Hematopoietic multipotent progenitor cell treated with erythropoietin and hydrocortisone succinate and interleukin-3 and kit ligand, for 8 days (in vitro differentiated cells): ENCODE measurements at places on chromosomes 4 and X.

DNA sequence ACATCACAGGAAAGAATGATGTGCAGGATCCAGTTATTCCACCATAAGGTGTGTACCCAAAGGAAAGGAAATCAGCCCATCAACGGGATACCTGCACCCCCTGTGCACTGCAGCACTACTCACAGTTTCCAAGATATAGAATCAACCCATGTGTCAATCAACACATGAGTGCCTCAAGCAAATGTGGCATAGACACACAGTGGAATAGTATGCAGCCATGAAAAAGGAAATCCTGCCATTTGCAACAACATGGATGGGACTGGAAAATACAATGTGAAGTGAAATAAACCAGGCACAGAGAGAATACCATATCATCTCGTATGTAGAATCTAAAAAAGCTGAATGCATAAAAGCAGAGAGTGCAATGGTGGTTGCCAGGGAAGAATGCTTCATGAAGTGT, 53.3 kb downstream of the DHRSX start:
- no peak for DNase-seq

- peak; percentile 69 for DNase-seq
These were observed 162.8 kb downstream of the FBXO8 start for GRCh38 chr4:174120446-174121295.

DNA sequence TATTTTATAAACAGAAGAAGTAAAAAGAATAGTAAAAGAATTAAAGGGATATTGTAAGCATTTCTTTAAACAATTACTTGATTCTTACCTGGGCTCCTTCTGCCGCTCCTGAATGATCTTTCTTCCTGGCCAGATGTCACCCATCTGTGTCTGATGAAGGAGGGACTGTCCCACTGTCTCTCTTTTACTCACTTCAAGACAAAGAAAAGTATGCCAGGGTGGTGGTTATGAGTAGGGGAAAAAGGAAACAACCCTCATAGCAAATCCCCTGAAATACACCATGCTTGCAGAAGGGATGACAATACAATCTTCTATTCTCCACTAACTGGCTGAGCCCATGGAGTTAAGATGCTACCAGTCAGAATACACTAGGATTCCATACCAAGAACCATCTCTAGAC, 31.1 kb downstream of the SYTL4 start:
- DNase-seq, result no peak

DNA sequence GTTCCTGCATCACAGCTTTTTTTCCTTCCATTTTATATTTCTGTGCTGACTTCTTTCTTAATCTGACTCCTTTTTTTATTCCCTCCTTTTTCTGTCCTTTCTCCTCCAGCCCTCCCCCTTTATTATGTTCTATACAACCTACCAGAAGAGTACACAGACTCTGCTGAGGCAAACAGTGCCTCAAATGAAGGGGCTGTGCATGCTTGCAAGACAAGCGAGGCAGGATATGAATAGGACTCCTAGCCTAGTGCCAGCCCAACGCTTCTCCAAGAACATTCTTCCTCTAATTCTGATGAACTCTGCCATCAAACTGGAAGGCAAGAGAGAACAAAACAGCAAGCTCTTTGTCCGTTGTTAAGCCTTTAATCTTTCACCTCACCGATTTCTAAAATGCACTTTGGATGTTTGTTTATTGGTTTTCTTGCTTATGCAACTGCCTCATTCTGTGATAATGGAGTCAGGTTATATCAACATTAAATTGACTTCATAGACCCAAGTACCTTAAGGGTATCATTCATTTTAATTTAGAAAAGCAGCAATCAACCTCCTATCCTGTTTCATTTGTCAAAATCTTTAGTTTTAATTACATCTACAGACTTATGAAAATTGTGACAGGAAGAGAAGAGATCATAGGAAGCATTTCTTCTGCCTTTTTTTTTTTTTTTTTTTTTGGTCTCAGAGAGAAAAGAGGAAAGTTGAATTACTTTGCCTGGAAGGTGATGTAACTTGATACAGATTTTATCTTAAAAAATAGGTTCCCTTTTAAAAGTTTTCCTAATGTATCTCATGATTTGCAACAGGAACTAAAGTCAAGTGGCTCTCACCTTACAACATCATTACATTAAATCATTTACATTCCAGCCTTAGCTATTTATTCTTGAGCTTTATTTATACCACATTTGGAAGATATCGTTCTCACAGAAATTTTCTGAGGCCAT, 284.7 kb upstream of the FTHL17 start:
- DNase-seq, result no peak

GRCh38 chr4:1347410-1347864, 429 bp downstream of the UVSSA start:
- DNase-seq, result peak; percentile 75

GRCh38 chr4:183658362-183659028, 490 bp downstream of the RWDD4 start:
- DNase-seq, result peak; percentile 35

- no peak for DNase-seq
These were observed 4.3 kb downstream of the ESX1 start for GRCh38 chrX:104250470-104250869.

DNA sequence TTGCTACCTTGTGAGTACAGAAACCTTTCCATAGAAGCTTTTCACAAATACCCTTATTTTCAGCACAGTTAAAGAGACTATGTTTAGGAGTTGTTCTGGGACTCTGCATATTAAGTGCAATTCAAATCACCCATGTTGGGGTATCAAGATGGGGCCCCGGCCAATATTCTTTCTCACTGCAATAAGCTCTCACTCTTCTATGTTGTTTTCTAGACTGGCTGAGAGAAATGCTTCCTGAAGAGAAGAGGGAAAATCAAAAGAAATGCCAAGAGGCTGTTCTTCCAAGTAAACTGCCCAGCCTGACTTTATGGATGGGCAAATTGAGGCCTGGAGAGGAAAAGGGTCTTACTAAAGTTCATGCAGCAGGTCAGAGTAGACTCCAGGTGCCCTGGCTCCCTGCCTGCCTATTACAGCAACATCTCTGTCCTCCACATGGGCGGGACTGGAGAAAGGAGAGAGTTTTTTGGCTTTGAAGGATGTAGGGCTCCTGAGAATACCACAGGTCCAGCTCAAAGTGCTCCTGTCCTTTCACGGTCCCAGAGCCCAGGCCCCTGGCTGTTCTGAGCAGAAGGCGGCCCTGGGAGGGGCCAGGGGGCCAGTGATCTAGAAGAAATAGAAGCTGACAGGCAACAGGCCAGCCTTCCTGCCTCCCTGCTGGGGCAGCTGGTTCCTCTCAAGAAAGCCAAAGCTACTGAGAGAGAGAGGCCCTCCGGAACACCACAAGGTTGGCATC, 745 bp upstream of the IQSEC2 start:
- DNase-seq, result no peak

DNA sequence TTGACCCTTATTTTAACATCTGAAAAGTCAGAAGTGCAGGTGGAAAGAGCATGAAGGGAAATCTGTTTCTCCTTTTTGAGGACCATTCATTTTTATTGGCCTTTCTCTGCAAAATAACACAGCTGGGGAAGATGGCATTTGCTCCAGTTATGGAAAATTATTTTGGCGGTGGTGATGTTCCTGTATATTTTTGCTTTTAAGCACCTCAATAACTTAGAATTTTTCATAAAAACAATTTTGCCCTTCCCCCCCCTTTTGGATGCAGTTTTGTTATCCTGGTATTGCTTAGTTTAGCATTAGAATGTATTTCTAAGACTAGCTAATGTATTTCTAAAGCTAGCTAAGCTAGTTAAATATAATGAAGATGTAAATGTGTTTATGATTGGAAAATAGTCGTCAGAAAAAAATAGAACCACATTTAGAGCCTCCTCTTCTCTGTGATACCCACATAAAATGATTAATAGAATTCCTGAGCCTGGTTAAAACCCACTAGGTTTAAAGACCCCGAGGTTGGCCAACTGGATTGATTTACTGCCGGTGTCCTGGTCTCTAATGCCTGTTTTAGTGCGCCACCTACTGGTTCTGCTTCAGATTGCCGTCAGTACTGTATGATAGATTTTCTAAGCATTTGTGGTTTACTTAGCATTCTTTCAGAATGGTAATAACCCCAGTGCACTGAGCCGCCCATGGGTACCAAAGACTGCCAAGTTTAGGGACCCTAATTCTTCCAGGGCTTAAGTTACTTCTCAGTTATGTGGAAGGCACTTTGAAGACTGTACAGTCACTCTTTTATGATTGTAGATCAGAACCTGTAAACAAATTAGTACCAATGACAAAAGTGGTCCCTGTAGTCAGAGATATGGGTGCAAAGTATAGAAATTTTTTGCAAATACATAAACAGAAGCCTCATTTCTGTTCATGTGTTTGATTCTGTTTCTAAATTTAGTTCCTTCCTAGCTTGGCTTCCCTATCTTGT, 11.4 kb downstream of the KLF3 start:
- DNase-seq, result peak; percentile 89

DNA sequence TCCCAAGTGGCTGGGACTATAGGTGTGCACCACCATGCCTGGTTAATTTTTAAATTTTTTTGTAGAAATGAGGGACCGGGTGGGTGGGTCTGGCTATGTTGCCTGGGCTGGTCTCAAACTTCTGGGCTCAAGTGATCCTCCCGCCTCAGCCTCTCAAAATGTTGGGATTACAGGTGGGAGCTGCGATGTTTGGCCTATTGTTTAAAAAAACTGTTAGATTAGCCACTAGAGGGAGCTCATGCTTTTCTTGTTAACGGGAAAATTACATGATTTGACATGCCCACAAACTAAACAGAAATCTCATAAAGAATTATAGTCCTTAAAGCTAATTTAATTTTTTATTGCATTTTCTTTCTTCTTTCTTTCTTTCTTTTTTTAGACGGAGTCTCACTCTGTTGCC, 5.0 kb upstream of the SDAD1 start:
- DNase-seq, result peak; percentile 70

GRCh38 chr4:126396703-126397102, 1081.9 kb downstream of the FAT4 start:
- peak; percentile 1 for DNase-seq

GRCh38 chr4:45663003-45663402, 460.9 kb downstream of the GABRG1 start:
- no peak for DNase-seq

DNA sequence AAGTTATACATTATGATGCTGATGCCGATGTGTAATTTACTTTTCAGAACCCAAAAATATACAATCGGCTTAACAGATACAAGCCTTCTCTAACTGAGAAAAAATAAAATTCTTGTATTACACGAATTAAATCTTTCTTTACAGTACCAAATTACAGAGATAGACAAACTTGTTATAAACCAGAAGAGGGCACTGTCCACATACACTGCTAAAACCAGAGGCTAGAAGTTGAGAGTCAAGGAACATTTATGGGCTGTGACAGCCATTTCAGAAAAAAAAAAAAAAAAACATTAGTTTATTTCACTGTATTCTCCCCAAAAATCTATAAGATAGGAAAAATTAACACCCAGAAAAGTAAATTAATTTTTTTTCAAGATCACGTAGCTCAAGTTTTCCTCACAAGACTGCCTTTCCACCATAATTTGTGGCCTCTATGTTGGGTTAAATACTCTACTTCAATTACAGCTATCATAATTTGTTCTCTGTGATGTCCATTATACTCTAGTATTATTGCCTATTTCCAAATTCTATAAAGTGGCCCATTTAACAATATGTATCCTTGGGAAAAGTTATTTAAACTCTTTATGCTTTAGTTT, 12.0 kb downstream of the EREG start:
- peak; percentile 78 for DNase-seq

DNA sequence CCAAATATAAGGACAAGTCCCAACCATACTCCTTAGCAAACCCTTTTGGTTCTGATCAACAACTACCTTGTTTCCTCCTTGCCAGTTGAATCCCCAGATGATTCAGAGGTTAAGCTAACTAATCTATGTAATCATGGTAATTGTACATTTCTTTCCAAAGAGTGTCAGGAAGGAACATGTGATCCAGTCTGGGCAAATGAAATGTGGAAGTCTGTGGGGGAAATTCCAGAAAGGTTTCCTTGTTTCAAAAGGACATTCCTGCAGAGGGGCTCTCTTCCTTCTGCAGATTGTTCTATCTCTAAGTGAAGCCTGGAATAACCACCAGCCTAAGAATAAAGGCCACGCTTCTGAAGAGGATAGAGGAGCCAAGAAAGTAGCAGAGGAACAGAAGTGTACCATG, 7.0 kb downstream of the PRSS12 start:
- DNase-seq, result no peak

- no peak for DNase-seq
These were observed 1038.0 kb downstream of the PCDH19 start for GRCh38 chrX:99371976-99372595.

DNA sequence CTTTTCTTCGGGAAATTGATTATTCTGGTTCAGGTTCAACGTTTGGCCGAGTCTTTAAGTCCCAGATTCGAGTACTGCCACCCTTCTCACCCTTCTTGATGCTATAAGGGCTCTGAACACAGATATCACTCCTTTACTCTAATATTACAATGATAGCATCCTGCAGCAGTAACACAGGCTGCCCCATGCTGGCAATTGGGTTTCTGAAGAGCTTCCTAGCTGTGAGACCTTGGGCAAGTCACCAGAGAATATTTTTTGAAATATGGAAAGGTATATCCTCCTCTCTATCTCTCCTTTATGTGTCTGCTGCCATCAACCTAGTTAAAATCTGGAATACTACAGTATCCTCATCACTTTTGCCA, 297 bp upstream of the MTMR8 start:
- no peak for DNase-seq

- no peak for DNase-seq
These were observed 57.5 kb upstream of the EGFL6 start for GRCh38 chrX:13511944-13512330.

GRCh38 chrX:22300130-22300529, 27.4 kb downstream of the CBLL2 start:
- no peak for DNase-seq

DNA sequence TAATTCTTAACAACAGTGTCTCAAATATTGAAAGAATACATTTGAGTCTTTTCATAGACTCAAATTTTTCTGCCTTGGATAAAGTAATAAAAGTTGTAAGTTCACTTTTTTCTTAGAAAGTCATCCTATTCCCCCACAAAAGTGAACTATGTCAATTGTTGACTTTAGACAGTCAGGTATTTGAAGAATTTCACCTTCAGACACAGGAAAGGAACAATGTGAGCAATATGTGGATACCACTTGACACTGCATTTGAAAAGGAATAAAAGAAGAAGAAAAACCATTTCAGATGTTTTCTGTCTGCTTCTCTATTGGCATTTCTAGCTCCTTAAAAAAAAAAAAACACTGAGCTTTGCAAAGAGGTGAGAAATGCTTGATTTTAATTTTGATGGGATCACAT, 1389.0 kb upstream of the IGFBP7 start:
- DNase-seq, result no peak

- DNase-seq, result no peak
These were observed 26.7 kb downstream of the ZNF330 start for GRCh38 chr4:141247430-141247780.

- no peak for DNase-seq
These were observed 99.3 kb downstream of the AMMECR1 start for GRCh38 chrX:110218591-110218990.
